ENCODE measurements at places on chromosomes 5 and 9.

DNA sequence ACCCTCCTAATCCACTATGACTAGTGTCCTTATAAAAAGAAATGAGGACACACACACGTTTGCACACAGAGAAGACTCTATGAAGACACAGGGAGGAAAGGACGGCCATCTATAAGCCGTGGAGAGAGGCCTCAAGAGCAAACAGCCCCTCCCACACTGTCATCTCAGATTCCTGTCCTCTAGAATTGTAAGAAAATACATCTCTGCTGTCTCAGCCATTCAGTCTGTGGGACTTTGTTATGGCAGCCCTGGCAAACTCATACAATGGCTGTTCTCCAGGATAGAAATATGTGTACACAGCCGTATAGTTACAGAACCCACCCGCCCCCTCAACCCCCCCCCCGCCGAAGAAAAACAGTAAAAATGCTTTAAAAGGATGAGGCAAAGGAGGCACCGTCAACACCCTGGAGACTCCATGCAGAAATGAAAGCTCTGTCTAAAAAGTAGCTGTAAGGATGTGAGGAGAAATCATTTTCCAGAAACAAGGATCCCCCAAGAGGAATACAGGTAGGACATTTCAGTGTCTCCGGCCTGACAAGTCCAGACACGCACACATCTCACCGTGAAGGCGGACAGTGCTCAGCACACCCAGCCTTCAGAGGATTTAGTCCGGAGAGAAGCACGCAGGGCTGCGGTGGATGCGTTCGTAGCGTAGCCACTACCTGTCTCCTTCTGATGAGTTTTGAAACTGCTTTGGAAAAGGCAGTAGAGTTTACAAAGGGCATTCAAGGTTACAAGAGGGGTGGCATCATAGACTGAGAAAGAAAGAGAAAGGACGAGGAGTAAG lies 110.8 kb upstream of the ERCC6L2 start:
- DNase-seq: no peak

- DNase-seq: no peak
These were observed 61.2 kb downstream of the IRX1 start for GRCh38 chr5:3656803-3657202.

DNA sequence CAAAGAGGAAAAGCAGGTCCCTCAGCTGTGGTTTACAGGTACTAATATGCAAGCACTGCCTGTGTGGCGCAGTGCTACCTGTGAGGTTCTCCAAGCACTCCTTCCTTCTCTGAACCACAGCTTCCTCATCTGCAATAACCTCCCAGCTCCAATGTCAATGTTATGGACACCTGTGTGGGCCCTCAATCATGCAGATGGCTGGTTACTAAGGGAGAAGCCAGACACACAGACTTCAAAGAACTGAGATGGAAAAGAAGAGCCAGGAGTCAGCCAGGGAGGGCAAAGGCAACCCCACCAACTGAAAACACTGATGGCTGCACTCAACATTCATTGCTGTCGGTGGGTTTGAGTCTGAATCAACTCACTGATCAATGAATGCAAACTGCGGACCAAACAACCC lies 77.7 kb downstream of the NR6A1 start:
- no peak for DNase-seq

DNA sequence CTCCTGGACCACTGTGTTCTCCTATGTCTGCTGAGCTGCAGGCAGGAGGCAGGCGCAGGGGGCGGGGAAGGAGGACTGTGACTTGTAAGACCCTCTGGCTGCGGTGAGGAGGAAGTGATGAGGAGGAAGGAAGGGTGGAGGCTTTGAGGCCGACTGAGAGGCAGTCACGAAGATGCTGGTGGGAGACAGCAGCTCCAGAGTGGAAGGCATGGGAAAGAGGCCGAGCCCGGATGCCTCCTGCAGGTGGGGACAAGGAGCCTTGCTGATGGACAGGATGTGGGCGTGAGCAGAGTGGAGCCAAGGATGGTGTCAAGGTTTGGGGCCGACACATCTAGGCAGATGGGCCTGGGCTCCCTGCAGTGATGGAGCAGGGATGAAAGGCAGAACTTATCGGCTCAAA lies 74.3 kb upstream of the ICE1 start:
- DNase-seq: no peak

DNA sequence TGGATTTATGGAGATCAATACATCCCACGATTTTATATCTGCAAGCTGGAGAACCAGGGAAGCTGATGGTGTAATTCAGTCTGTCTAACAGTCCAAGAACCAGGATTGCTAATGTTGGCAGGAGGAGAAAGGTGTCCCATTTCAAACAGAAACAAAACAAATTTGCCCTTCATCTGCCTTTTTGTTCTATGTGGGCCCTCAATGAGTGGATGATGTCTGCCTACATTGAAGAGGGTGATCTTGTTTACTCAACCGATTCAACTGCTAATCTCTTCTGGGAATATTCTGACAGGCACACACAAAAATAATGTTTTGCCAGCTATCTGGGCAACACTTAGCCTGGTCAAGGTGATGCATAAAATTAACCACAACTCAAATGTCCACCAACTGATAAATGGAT lies 65.1 kb upstream of the IL33 start:
- DNase-seq: no peak

- no peak for DNase-seq
These were observed 383.4 kb downstream of the BRINP1 start for GRCh38 chr9:118985851-118986250.

- no peak for DNase-seq
These were observed 39.2 kb downstream of the FAXDC2 start for GRCh38 chr5:154811239-154811638.

- DNase-seq: no peak
These were observed 356.5 kb downstream of the CDH9 start for GRCh38 chr5:26681861-26682260.

DNA sequence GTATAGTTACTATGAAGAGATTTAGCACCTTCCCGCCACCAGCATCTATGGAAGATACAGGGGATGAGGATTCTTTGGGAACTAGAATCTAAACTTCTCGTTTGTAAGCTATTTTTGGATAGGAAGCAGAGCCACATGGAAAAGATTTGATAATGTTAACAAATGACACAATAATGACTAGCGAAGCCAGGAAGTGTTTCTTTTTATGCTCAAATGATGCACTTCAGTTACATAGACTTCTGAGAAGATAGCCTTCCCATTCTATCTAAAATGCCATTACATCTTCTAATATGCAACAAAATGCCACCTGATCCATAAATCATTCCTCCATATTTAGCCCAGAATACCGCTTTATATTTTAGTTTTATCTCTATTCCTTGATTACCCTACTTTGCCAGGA lies 17.0 kb upstream of the TNC start:
- DNase-seq: no peak

- peak; percentile 74 for DNase-seq
These were observed 76.4 kb downstream of the EPB41L4B start for GRCh38 chr9:109244179-109245132.

DNA sequence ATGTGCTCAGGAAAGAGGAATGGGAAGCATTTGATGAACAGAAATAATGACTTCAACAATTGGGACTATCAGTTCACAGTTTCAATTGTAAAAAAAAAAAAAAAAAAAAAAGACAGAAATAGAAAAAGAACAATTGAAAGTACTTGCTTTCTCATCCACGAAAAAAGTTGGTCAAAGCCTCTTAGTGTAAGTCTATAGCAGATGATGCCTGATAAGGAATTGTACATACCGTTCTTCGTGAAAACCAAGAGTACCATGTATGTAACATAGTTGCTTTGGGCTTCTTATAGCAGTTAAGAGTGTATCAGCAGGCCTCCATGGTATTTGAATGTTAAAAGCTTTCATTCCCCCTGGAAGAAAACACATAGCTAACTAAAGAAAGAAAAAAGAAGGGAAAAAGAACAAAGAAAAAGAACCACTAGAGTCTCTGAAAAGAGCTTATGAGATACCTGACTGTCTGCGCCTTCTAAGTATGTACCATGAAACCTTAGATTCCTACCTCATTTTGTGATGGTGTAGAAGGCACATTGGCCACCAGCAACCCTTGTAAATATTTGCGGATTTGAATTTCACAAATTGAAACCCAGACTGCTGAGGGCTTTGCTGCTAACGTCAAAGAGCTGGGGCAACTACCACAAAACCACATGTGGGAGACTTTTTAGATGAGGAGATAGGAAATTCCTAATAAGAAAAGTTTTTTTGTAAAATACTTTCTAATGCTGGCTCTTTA lies 75.2 kb downstream of the TMC1 start:
- DNase-seq: no peak

GRCh38 chr5:163978897-163979296 lies 473.5 kb downstream of the MAT2B start:
- DNase-seq: no peak

- DNase-seq: peak; percentile 41
These were observed 186.6 kb downstream of the CRB2 start for GRCh38 chr9:123542435-123543225.

GRCh38 chr5:17364987-17365810 lies 132.8 kb upstream of the TAF11L2 start:
- no peak for DNase-seq

DNA sequence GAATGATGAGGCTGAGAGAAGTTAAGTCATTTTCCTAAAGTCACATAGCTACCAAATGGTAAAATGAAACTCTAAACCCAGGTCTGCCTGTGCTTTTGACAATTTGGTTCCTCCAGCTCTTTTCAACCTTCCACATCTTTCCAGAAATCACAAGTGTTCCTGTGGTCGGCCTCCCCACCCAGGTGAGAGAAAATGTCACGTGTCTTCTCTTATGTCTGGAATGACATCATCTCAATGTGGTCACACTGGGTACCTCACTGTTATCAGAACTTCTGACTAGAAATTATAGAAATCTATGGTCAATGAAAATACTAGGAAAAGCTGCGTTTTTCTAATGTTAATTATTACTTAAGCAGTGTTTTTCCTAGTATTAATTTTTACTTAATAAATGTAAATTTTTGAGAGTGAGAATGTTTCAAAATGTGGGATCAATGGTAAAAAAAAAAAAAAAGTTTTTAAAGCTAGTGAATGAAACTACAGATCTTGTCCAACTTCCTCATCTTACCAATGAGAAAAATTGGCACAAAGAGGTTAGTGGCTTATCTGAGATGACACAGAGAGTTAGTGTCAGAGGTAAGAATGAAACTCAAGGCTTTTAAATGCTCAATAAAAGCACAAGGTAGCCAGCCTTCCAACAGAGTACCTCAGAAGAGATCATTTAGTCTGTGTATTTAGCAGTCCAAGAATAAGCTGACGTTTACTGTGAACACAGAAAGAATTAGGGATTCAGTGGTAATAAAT lies 228.7 kb upstream of the NR4A3 start:
- no peak for DNase-seq

GRCh38 chr5:134103397-134103796 lies 11.1 kb upstream of the TCF7 start:
- no peak for DNase-seq

- no peak for DNase-seq
These were observed 93.6 kb upstream of the TLE4 start for GRCh38 chr9:79477955-79478771.

DNA sequence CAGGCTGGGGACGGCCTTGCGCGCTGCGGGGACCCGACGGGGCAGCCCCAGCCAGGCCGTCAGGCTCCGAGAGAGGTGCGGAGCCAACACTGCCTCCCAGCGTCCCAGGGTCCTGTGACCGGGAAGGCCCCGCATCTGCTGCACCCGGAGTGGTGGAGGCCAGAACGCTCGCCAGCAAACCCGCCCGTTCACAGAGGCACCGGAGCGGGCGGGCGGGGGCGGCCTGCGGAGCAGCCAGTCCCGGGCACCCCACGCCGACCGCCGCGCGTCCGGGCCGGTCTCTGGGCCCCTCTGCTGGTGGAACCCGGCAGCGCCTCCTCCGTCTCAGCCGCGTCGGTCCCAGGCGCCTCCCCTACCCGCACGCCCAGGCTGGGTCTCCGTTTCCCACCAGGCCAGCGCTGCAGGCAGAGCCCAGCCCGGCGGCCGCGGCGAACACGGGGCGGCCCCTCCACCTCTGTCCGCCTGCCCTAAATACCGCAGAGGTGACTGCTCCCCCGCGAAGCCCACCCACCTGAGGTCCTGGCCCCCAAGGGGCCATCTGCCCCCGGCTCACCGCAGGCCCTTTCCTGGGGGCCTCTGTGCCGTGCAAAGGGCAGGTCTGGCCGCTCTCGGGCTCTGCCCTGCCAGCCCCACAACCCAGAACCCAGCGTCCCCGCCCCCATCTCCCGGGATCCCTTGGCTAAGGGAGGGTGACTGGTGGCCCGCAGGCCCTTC lies 15.9 kb downstream of the EXD3 start:
- peak; percentile 65 for DNase-seq

GRCh38 chr9:93257808-93258331 lies 73.9 kb downstream of the WNK2 start:
- DNase-seq: no peak

DNA sequence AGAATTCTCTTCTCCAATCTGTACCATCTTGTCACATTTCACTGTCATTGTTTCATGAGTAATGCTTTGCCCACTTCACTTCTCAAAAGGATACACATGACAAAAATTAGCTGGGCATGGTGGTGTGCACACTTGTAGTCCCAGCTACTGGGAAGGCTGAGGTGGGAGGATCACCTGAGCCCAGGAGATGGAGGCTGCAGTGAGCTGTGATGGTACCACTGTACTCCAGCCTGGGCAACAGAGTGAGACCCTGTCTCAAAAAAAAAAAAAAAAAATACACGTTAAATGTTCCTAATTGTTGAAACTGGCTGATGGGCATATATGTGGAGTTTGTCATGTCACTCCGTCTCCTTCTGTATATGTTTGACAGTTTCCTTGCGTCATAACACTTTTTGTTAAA lies 36.3 kb upstream of the HSD17B3 start:
- no peak for DNase-seq

GRCh38 chr5:4005335-4005734 lies 409.7 kb downstream of the IRX1 start:
- no peak for DNase-seq

GRCh38 chr9:129166623-129167557 lies 11.2 kb downstream of the IER5L start:
- DNase-seq: no peak

DNA sequence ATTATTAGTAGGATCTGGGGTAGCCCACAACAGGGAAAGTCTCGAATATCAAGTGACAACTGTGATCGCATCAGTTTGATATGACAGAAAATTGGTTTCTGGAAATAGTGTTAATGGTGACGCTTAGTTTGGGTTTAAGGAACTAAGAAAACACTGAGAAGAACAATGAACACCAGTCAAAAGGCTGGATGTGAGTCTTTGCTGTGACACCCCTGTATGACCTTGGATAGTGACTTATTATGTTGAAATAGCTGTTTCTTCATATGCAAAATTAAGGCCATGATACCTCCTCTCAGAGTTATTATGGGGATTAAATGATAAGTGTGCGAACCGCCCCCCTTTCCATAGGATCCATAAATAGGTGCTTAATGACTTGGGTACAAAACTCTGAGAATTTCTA lies 926 bp downstream of the DNAJC25 start:
- no peak for DNase-seq

Measured in right lobe of liver (tissue), 6 donors.